Activated CD4-positive, CD25-positive, alpha-beta regulatory T cell (primary cell): ENCODE measurements at places on chromosomes 2 and 18.
A peak's percentile ranks its signal among the peaks of the same experiment; 100 is the strongest.

DNA sequence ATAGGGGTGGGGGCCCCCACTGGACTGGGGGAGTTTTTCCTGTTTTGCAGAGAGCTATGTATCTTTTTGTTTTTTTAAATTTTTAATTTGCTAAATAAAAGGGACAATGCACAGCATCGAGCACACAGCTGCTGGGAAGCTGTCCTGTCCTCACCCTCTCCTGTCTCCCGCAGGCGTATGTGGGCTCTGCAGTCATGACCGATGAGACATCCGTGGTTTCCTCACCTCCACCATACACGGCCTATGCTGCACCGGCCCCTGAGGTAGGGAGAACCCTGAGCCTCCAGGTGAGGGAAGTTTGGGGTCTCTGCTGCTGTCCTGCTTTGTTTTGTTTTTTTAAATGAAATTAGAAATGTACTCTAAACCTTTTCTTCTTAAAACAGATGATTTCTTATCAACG, 27.6 kb downstream of the PLEKHB2 start:
- no peak for DNase-seq

DNA sequence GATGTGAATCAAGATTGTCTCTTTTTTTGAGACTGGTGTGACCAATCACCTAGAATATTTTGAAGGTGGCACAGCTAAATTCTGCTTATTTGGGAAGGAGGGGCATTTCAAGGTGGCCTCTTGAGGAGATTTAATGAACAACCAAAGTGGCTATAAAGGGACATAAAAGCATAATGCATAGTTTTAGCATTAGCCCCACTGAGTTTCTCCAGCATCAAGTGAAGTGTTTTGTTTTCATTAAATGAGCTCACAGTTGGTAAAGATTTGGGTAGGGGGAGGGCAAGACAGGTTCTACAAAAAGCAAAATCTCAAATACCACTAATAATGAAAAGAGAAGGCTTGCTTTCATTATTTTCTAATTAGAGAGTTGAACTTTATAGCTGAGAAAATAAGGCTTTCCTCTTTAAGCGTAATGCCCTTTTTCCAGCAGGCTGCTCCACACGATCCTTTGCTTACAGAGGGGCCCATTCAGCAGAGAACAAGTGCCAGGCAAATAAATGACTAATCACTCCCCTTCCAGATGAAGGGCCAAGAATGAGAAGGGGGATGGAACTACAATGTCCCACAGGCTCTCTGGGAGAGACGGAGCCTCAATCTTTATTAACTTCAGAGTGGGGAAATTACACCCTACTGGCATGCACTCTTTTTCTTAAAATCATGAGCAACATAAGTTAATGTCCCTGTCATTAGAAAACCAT, 35.9 kb downstream of the LHCGR start:
- DNase-seq, result no peak

DNA sequence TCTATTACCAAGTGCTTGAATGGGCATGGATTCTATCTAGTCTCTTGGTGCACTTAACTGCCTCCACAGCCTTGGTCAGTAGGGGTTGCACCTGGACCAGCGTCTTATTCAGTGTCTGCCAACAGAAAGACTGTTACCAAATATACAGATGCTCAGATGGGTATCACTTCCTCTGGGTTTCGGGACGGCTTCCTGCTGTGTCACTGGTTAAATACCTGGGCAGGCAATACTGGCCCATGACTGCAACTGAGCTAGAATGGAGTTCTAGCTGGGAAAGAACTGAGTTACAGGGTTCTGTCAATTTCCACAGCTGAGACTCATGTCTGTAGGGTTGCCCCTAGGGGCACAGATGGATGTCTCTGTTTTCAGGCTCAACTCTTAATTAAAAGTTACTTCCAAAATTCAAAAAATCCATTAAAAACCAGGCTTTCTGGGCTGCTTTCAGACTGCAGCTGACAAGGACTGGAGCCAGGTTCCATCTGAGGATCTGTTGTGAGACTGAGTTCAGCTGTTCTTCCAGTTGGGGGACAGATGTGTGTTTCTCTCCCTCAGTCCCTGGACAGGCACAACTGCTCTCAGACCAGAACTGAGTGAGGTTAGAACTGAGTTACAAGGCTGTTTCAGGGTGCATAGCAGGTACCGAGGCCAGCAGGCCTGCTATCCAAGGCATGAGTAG, 789.6 kb upstream of the SLC8A1 start:
- no peak for DNase-seq

- no peak for DNase-seq
These were observed 3.0 kb downstream of the ACOXL start for GRCh38 chr2:110735366-110735765.

DNA sequence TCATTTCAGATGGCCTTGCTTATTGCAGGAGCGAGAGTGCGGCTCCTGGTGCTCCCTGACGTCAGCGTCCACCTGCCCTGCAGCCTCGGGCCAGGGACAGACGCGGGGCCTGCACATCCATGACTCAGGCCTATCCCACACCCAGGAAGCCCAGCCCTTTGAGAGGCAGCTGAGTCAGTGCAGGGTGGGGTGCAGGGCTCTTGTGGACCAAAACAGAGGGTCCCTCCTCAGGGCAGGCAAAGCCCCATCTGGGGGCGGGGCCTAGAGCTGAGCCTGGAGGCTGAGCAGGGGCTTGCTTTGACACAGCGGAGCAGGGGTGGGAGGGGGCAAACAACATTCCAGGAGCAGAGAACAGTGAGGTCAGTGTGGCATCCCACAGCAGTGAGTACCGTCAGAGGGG, 7.7 kb upstream of the ARHGEF4 start:
- no peak for DNase-seq

DNA sequence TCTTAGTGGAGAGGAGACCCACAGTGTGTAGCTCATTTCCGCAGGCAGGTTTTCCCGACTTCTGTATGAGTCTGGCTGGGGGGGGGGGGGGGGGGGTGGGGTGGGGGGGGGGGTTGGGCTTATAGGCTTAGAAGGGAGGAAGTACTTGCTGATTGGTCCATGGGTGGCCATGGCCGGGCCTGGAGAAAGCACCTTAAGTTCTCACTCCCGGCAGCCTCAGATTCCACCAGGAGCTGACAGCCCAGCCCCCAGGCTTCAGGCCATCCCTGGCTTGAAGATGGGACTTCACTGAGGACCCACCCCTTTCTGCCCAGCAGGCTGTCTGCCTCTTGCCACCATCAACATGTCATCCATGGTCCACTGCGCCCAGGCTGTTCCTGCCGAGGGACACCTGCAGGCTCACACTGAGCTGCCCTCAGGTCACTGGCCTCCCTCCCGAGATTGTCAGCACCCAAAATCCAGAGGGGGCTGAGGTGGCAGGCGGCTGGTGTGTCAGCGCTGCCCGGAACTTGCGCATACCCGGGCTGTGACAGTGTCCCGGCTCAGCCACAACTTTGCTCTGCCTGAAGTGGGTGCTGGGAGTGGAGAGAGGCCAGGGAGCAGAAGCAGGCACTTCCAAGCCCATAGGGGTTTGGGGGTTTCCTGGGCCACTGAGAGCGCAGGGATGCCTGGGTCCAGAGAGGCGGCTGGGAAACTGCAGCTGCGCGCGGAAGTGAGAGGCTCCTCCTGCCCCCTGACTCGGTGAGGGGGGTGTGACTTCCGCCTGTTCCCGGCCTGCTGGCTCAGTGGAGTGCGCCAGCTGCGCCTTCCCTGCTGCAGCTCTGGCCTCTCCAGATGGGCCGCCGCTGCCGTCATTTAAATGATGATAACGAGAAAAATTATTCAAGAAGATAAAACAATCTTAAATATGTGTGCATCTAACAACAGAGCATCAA, 256.1 kb downstream of the RPRM start:
- no peak for DNase-seq

- no peak for DNase-seq
These were observed 285.6 kb upstream of the ACVR2A start for GRCh38 chr2:147559070-147559725.

GRCh38 chr2:223929571-223930102, 15.5 kb downstream of the WDFY1 start:
- DNase-seq, result no peak

- DNase-seq, result no peak
These were observed 53.1 kb downstream of the VIL1 start for GRCh38 chr2:218471982-218472381.

DNA sequence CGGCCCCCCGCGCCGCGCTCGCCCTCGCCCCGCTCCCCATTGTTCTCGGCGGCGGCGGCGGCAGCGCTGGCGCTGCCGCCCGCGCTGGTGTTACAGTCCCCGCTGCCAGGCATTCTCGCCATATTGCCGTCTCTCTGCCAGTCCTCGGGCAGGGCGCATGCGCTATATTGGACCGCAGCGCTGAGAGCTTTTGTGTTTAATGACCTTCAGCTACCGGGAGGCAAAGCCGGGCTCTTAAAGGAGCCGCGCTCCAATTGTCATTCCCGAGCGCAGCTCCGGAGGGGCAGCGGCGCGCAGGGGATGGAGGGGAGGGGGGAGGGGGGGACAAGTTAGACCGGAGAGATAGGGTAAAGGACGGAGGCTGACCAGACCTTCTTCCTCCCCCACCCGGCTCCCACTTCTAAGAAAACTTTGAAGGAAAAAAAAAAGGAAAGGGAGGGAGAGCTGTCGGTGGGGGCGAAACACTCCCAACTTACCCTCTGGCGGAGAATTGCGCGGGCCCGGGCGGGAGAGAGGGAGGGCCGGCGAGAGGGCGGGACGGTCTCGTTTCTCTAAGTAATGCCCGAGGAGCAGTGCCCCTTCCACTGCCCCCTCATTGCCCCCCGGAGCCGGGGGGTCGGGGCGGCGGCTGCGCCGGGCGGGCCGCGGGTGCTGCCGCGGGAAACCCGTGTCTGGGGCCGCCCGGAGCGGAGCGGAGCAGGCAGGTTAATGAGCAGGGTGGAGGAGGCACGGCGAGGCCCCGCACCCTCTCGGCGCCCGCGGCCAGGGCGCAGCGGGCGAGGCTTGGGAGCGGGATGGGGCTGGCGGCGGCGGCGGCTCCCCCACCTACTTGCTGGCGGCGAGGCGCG, at the start of gene KCTD1:
KCTD1 (minus strand) TSS at position 139 of the 848 bp plus-strand sequence; CDS start at position 122, 17 bp downstream.
- peak; percentile 8 for DNase-seq

- no peak for DNase-seq
These were observed 1611.5 kb upstream of the TMEFF2 start for GRCh38 chr2:193806088-193806774.

DNA sequence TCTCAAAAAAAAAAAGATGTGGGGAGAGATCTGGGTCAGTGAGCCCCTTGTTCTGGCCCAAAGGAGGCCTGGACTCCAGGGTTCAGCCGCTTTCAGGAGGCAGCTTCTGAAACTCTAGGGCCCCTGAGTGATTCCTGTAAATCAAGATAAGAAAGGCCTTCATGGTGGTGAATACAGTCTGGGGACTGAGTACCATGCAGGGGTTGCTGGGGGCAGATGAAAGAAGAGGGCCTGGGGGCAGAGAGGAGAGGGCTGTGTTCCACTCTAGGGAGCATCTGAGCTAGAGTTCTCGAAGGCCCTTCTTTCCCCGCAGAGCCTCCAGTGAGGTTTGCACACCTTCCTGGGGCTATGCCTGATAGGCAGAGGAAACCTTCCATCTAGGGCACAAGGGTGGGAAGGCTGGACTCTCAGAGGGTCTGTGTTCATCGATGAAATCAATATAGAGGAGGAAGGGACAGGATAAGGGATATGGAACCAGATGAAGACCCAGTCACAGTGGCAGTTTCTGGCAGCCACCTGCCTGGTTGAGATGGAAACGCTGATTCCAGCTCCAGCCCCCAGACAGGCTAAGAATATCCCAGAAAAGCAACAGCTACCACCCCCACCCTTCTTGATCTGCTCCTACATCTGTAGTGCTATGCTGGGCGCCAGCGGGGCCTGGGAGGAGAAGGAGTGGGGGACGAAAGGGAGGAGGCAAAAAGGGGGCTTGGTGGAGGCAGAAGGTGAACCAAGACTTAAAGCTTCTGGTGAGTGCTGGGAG, 4.7 kb upstream of the CDK5R2 start:
- no peak for DNase-seq

GRCh38 chr2:163370169-163370886, 365.5 kb downstream of the FIGN start:
- DNase-seq, result no peak

GRCh38 chr2:6788614-6789013, 77.1 kb downstream of the CMPK2 start:
- DNase-seq, result no peak

DNA sequence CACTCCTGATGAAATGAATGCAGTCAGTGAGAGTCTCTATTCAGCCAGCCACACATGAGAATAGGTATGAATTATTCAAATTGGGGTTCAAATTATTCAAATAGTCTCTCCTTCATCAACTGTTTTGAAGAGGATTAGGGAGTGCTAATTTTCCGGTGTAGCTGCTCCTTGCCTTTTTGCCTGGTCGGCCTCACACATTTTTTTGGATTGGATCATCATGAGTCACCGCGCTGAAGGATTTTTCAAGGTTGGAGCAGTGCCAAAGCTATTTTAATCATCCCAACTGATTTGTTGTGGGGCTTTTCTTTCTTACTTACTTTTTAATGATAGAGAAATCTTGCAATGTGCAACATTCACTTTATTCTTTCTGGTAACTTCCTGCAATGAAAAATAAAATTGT, 2.4 kb upstream of the DTNA start:
- no peak for DNase-seq
